ENCODE measurements at places on chromosomes 16 and 17.

DNA sequence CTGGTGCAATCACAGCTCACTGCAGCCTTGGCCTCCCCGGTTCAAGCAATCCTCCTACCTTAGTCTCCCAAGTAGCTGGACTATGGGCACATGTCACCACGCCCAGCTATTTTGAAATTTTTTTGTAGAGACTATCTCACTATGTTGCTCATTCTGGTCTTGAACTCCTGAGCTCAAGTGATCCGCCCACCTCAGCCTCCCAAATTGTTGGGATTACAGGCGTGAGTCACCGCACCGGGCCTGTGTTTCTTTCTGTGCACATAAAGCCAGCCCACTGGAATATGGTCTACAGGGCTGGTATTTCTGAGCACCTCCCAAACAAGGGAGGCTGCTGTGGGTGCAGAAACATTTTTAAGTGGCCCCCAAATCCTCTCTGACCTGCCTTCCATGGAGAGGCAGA lies 8.4 kb downstream of the TMEM95 start:
- DNase-seq: no peak

GRCh38 chr17:3851461-3852100 lies 5.5 kb upstream of the NCBP3 start:
- no peak for DNase-seq

DNA sequence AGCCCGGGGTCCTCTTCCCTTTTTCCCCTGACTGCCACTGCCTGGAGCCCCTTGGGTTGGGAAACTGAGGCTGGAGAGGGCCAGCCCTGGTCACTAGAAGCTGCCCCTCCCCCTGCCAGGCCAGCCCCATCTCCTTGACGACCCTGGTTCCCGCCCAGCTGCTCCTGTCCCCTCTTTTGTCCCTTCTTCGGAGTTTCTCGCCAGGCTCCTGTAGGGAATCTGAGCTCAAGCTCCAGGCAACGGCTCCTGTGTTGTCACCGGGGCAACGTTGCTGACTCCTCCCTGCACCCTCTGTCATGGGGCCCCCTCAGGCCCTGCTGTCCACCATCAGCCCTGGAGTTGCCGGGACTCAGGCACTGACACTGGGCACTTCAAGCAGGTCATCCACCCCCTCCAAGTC lies 5.7 kb downstream of the LLGL1 start:
- DNase-seq: no peak

DNA sequence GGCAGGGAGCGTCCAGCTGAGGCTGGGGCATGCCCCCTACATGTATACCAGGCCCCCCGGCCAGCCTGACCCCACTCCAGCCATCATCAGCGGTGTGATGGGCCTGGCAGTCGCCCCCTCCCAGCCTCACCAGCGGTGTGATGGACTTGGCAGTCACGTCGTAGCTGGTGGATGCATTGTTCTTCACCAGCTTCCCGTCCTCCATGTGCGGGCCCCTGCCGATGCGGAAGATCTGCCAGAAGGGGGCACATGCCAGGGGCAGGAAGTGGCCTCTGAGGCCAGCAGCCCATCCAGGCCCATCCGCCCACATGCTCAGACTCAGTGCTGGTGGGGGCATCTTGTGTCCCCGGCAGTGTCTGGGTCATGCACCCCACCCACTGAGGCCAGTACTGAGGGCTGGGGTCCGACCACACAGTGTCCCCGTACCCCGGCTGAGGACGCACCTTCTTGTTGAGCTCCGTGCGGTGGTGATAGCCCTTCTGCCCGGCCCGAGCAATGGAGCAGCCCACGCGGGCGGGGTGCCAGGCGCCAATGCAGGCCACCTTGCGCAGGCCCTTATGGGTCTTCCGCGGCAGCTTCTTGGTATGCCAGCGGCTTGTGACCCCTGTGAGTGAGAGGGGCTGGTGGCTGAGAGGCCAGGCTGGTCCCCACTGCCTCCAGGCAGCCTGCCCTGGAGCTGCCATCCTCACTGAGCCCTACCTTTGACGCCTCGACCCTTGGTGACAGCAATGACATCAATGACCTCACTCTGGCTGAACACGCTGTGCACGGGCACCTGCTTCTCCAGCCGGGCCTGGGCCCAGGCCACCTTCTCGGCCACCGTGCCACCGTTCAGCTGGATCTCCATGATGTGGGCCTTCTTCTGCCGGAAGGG lies 3.7 kb upstream of the MSRB1 start:
- DNase-seq: no peak

DNA sequence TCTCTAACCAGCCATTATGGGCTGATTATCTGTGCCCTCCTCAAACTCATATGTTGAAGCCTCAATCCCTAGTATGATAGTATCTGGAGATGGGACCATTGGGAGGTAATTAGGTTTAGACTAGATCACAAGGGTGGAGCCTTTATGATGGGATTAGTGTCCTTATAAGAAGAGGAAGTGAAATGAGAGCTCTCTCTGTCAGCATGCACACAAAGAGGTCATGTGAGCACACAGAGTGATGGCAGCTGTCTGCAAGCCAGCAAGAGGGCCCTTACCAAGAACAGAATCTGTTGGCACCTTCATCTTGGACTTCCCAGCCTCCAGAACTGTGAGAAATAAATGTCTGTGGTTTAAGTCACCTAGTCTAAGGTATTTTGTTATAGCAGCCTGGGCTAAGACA lies 101.9 kb downstream of the PCTP start:
- DNase-seq: no peak

DNA sequence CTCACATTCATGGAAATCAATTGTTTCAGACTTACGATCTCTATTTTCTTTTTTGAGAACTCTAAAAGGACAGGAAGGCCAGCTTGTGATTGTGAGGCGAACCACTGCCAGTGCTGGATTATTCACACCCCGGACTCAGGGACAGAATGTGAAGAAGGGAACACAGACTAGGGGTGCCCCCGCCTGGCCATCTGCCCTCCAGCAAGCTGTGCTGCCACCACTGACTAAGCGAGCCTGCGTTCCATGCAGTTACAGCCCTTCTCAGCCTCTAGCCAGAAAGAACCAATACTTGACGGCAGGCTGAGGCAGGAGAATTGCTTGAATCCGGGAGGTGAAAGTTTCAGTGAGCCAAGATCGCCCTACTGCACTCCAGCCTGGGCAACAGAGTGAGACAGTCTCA lies 2.8 kb downstream of the HAGH start:
- DNase-seq: peak; percentile 54

- no peak for DNase-seq
These were observed 425.3 kb downstream of the CA10 start for GRCh38 chr17:51733166-51733565.

GRCh38 chr16:4750896-4751295 lies 16.1 kb downstream of the ZNF500 start:
- DNase-seq: no peak

GRCh38 chr17:8479431-8479947 lies 43.8 kb downstream of the NDEL1 start:
- no peak for DNase-seq

- no peak for DNase-seq
These were observed 64.8 kb upstream of the C17orf78 start for GRCh38 chr17:37310940-37311339.

DNA sequence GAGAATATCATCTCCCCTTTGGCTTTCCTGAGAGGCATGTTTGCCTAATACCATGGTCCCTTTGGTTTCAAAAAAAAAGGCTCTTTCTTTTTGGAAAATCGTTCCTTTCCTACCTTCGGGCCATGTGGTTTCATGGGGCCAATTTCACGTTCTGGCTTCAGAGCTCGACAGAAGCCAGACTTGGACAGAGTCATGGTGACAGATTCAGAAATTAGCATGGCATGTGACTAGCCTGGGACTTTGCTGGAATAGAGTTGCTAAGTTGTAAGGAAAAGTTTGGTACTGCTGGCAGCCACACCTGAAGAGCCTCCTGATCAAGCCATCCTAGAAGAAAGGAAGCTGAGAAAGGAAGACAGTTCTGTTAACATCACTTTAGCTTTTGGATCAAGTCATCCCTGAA lies 2.4 kb upstream of the VWA3A start:
- DNase-seq: no peak

DNA sequence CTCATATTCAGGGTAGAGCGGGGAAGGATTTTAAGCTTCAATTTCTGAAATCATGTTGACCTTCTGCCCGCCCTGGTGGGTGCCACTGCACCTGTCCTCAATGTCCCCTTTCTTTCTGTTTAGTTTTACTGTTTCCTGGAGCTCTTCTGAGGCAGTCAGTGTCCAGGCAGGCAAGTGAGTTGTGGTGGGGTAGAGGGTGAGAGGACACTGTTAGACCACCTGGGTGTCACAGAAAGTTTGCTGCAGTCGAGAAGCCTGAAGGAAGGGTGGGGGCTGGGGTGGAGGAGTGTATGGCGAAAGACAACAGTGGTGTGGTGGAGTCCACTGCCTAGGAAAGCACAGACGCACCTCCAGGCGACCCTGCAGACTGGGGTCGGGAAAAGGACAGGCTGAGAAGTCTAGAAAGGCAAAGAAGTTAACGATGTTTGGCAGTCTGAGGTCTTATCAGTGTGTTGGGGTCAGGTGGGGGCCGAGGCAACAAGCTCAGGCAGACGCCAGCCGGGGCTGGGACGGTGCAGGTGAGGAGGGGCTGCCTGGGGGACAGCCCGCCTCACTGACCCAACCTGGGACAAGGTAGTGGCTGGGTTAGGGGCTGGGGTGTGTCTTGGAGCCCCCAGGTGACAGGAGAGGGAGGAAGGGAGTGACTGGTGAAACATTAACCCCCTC lies 23.3 kb upstream of the HOXB13 start:
- no peak for DNase-seq

GRCh38 chr17:76515274-76515949 lies 14.2 kb upstream of the RHBDF2 start:
- peak; percentile 73 for DNase-seq

- DNase-seq: no peak
These were observed 14.8 kb downstream of the CYB5D2 start for GRCh38 chr17:4157618-4158333.

GRCh38 chr17:59338498-59338897 lies 7.0 kb downstream of the YPEL2 start:
- no peak for DNase-seq

DNA sequence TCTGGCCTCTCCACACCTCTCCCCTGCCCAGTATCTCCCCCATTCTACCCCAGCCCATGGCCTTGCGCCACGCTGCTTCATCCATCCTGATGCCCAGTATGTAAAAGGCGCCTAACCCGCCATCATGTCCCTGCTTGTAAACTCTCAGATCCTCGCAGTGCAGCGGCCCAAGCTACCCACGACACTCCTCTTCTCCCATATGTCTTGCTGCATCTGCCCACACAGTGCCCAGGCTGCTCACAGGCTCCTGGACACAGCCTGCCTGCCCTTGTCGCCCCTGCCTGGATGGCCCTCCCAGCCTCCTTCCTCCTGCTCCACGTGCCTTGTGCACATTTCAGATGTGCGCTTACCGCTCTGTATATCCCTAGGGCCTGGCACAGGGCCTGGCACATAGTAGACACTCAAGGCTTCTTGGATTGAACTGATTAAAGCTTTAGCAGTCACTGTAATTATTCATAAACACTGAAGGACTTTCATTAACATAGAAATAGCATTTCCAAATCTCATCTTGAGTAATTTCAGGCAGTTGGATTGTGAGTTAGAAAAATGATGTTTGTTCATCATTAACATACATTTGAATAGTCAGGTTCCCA lies 129.1 kb downstream of the CLEC16A start:
- DNase-seq: no peak

- no peak for DNase-seq
These were observed 2.7 kb downstream of the C1QTNF1 start for GRCh38 chr17:79026376-79027273.

GRCh38 chr17:43212641-43213490 lies 1.2 kb downstream of the TMEM106A start:
- peak; percentile 40 for DNase-seq

GRCh38 chr17:66627985-66628384 lies 206.9 kb upstream of the CACNG5 start:
- DNase-seq: no peak

DNA sequence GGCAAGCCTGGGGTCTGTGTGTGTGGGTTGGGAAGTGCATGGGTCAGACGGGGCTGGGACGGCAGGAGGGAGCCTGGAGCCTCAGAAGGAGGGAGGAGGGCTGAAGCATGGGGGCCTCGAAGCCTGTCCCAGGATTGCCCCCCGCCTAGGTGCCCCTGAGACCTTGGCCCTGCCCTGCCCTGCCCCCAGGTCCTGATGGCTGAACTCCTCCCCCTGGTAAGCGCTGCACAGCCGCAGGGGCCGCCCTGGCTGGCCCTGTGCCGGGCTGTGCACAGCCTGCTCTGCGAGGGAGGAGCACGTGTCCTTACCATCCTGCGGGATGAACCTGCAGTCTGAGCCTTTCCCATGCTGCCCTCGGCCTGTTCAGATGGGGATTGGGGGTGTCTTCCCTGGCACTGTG lies 4.4 kb downstream of the TEDC2 start:
- DNase-seq: no peak

DNA sequence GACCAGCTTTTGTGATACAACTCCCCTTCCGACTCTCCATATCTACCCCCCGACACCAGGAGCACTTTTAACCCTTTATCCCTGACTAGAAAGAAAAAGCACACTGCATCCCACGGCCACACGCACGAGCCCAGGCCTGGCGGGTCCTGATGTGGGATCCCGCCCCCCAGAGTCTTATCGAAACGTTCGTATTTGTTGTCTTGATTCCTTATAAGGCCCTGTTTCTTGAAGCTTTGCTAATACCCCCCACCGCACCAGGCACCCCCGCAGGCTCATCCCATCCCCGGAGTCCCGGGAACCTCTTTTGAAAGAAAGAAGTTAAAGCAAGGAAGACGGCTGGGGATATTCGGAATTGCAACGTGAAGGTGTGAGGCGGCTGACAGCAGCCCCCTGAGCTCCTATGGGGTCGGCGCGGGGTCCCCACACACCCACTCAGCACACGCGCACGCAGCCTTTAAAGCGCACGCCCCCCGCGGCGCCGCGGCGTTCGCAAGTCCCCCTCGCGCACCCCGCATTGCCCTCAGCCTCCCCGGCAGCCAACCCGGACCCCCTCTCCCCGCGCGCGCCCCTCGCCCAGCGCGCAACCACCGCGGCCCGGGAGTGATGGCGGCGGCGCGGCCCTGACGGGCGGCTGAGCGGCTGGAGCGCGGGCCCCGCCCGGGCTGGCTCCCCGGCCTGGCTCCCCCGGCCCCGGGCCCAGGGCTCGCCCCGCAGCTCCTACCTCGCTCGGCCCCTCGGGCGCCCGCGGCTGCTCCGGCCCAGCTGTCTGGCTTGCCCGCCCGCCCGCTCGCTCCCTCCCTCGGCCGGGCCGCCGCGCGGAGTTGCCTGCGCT lies 448 bp downstream of the STAT5B start:
- peak; percentile 50 for DNase-seq
